Left ventricle myocardium inferior (tissue), 1 donor: ENCODE measurements at places on chromosomes 13 and 19. TPM values are rescaled to one million over a fixed set of nuclear protein-coding genes. Genes with fewer than 3 reads are reported as not detected.

Gene ZNF837
- total RNA-seq, result 0.19 TPM

Gene HSD17B14
- total RNA-seq, result 1.8 TPM

DNA sequence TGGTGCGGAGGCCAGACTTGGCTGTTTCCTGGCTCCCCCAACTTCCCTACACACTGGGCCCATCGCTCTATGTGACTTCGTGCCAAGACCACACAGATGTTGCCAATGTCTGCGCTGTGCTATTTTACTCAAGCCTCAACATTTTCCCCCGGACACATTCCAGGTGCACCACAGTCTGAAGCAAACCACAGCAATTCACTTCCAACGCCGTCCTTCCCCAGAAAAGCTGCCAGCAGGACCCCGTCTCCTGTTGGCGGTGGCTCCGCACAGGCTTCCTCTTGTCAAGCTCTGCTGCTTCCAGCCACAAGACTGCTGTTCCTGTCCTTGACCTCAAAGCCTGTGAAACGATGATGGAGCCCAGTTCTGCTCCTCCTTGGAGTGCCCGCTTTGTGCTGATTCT is 100.7 kb downstream of the CRYL1 start:
- DNase-seq, result no peak

GRCh38 chr19:53308339-53308811 is 25.2 kb upstream of the ZNF845 start:
- DNase-seq, result peak; percentile 16

DNA sequence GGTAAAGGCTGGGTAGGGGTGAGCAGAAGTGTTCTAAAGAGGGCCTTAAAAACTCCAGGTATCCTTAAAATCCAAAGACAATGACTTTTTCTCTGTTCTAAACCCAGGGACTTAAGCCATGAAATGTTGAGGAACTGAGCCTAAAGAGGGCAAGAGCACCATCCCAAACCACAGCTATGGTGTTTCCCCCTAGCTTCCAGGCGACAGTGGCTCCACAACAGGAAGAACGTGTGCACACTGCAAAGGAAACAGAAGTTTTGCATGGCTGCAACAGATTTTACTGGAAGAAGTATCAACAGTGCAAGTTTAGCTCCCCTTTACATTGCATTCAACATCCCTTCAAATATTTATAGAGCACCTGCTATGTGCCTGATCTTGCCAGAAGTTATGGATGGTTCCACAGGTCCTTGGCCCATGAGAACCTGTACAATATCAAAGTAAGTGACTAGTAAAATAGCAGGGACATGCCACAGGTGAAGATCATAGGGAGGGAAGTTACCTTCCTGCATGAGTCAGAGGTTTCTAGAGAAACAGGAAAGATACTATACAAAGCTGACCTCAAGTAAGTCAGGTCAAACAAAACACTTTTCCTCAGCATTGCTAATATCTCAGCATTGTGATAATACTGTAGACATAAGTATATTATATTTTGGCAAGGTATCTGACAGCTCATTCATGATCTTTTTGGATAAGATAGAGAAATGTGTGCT is 8.4 kb upstream of the KCTD12 start:
- DNase-seq, result no peak

DNA sequence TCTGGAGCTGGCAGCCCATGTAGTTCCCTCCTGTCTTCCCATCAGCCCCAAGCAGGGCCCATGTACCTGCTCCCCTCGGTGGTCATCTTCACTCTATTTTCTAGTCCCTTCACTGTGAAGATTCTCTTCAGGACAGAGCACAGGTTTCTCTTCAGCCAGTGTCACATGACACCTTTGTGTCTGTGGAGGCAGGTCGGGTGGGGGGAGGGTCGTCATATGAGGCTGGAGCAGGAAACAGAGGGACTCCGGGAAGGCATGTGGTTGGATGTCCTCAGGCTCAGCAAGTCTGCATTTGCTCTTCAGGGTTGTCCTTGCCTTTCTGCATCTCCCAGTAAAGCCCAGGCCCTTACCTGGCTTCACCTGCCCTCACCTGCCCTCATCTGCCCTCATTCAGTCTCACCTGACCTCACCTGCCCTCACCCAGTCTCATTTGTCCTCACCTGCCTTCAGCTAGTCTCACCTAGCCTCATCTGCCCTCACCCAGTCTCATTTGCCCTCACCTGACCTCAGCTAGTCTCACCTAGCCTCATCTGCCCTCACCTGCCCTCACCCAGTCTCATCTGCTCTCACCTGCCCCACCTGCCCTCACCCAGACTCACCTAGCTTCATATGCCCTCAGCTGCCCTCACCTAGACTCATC is 120.3 kb downstream of the ZDHHC20 start:
- DNase-seq, result no peak

- no peak for DNase-seq
Measured at GRCh38 chr13:93226065-93226622, 463 bp upstream of the GPC6 start.

- peak; percentile 51 for DNase-seq
Measured at GRCh38 chr13:52158629-52159158, 703 bp downstream of the NEK3 start.

- DNase-seq, result no peak
Measured at GRCh38 chr19:49749055-49749716, 13.9 kb downstream of the TSKS start.

DNA sequence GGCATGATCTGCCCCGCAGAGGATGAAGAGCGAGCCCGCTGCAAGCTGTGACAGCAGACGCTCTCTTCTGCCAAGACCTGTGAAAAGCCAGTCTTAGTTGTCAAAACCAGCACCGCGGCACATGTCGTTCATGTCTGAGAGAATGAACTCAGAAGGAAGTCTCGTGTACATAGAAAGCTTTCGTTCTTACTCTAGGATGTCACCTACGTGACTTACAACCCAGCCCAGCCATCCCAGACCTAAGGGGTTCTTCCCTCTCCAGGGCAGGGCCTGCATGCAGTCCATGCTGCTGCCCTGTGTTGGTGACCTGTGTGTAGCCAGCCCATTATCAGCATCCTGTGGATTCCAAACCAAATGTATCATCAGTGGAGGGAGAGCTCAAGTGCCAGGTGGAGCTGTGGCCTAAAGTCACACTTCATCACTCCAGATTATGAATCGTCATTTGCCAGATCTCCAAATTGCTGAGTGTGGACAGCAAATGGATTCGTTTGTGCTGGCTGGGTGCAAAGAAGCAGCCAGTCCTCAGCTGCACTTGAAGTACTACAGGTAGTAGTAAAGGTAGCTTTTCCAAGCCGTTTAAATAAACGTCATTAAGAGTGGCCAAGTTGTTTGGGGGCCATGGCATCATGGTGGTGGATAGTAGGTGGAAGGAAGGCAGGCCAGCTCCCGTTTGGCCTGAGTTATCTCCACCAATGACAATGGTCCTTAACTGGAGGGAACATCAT is 73.9 kb upstream of the GPR183 start:
- no peak for DNase-seq

DNA sequence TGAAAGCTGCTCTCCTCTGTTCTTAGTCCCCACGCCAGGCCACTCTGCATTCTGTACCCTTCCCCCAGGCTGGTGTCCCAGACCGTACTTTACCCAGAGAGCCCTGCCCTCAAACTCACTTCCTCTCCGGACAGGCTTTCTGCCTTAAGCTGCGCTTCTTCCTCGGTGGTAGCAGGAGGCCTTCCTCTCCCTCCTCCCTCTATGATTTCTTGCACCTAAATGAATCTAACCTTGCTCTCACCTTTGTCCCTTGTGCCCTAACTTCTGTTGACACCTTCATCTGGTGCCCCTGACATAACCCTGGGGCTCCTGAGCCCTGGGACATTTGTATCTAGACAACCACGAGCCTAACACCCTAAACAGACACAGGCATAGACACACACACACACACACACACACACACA is 29.6 kb upstream of the CEACAM21 start:
- no peak for DNase-seq

DNA sequence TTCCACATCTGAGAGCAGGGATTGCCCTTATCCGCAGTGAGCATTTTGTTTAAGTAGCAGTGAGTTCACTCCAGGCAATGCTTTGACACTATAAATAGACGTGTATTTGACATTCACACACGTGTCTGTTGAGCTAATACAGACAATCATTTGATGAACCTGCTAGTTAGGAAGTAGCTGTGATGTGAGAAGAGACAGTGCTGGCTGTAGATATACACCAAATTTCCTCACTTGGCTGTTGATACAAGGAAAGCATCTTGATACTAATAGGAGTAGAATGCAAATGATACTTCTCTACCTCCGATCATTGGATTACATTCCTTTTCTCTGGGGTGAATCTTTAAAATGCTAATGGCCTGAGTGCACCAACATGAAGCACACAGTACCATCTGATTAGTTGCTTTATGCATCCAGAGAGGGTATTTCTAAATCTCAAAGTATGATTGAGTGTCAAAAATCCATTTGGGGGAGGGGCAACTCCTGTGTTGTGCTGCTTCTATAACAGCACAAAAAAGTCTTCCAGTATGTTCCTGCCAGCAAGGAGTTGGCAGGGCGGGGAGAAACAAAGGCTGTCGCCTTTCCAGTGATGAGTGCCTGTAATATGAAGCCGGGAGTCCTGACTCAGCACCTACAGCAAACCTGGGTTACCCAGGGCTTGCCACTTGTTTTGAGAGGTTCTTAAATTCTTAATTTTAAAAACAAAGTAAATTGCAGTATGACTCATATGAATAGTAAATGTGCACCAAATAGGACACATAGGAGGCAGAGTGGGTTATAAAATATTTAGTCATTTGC is 7.0 kb downstream of the CUL4A start:
- peak; percentile 47 for DNase-seq

- no peak for DNase-seq
Measured at GRCh38 chr19:12180377-12180776, 17.5 kb downstream of the ZNF136 start.

DNA sequence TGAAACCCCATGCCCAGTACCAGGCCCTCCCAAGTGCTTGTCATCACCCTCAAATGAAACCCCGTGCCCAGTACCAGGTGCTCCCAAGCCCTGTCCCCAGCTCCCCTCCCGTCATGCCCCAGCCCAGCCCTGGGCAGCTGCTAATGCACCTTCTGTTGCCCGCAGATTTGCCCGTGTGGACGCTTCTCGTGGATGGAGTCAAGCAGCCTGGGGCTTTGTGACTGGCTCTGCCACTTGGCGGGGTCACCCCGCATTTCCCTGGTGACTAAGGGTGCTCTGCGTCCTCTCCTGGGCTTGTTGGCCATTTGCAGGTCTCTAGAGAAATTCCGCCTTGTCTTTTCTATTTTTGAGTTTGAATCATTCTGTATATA is 82.7 kb downstream of the ATP11A start:
- DNase-seq, result no peak

DNA sequence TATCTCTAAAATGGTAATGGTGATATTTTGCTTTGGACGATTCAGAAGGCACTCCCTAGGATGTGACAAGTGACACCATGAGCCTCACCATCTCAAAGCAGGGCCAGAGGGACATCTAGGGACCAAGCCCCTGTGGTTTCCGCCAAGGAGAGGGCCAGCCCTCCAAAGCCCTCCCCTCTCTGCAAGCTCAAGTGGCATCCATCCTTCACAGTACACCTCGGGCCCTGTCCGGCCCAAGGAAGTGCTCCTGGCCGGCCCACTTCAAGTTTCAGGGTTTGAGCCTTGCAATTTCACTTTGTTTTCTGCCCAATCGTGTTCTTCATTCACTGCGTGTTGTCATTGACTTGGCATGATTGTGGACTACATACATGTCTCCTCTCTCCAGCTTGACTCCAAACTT is 82.5 kb downstream of the TSHZ3 start:
- DNase-seq, result no peak

GRCh38 chr13:95608640-95609323 is 35.7 kb downstream of the DZIP1 start:
- no peak for DNase-seq

GRCh38 chr13:29411481-29411880 is 184.0 kb downstream of the SLC7A1 start:
- no peak for DNase-seq

DNA sequence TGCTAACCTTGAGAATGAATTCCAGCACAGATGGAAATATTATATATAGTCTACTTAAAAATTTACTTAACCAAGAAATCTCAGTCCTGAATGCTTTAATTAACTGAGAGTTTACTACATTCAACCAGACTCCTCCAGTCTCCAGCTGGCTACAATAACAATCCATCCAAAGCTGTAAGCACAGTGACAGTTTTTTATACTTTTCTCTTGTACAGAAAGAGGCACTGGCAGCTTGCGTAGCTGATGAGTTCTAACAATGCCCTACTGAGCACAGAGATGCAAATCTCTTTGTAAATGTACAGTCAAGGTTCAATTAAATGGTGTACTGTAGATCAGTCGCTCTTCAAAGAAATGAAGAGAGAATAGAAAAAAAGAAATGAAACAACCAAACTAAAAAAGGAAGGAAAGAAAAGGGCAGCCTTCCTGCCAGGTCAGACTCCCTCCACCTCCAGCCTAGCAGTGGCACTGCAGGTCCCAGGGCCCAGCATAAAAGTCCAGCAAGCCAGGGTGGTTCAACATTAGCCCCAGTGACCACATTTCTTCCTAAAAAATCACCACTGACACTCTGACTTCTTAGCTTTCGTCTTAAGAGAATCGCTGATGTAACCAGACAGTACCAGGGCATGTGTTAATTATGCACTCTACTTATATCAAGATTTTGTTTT is 88.4 kb downstream of the SACS start:
- no peak for DNase-seq

- no peak for DNase-seq
Measured at GRCh38 chr13:114077099-114077932, 55.1 kb downstream of the RASA3 start.

DNA sequence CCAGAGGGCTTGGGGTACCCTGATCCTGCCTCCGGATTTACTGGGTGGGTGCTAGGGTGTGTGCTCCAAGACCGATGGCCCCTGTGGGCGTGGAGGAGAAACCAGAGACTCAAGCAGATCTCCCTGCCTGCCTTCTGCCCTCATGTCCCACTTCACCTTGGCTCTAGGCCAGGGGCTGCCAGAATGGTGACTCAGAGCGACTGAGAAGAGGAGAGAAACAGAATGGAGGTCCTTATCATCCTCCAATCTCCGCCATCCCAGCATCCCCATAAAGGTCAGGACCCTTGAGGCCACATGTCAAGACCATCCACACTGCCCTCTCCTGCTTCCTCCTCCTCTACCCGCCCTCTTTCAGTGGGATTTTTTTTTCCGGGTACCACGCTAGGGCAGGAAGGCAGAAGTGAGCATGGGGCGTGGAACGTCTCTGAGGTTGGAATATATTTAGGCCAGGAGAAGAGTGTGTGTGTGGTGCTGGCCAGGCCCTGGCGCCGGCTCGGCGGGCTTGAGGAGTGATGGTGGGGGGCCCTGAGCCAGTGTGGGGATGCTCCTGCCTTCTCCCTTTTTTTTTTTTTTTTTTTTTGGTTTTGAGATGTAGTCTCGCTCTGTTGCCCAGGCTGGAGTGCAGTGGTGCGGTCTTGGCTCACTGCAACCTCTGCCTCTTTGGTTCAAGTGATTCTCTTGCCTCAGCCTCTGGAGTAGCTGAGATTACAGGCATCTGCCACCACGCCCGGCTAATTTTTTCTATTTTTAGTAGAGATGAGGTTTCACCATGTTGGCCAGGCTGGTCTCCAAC is 22.3 kb downstream of the IER2 start:
- peak; percentile 77 for DNase-seq
